ENCODE measurements at places on chromosomes 3 and 15.

GRCh38 chr3:152100491-152101132 is 168.1 kb upstream of the MBNL1 start:
- DNase-seq, result no peak

- no peak for DNase-seq
Observed at GRCh38 chr15:35080226-35080625, 4.9 kb downstream of the NANOGP8 start.

DNA sequence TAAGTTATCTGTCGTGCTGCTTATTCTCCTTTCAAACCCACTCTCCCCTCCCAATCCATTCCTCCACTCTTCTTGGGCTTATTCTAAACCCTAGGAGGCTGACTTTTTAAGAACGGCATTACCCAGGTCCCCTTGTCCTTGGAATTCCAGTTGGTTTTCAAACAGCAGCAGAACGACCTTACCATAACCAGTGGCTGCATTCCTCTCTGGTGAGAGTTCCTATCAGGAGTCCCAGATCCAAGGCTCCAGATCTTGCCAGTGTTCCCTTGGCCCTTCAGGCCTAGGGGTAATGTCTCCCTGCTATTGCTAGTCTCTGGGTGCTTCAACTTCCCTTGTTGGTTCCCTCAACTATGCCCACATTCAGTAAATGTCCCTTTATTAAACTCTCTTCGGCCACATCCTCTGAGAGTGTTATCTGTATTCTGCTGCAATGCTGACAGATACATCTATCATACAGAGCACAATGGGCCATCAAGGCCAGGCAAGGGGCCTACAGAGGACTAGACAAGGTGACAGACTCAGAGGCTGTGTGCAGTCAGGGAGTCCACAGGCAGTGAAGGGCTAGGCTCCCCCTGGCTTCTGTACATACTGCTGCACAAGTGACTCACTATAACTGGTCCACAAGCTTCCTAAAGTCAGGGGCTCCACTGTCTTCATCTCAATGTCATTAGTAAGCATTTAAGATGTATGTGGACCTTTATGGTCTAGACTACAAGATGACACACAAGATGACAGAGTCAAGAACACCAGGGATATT is 10.1 kb downstream of the LYSMD2 start:
- DNase-seq, result no peak

GRCh38 chr3:195755391-195755790 is 34.6 kb downstream of the MUC20 start:
- peak; percentile 1 for DNase-seq

DNA sequence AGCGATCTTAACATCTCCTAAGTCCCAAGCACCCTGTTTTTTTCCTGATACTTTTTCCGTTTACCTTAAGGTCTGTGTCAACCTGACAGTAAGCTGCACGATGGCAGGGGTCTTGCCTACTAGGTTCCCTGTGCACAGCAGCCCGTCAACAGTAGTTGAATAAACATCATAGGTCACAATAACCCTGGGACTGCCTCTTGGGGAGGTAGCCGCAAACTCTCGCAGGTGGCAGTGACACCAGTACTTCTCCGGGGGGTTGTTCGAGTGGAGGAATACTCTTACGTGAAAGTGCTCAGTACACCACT is 365 bp upstream of the PDCD6IP start:
- no peak for DNase-seq

- no peak for DNase-seq
Observed at GRCh38 chr3:110519071-110519470, 552.5 kb upstream of the NECTIN3 start.
